Dorsolateral prefrontal cortex (tissue), 122 donors: ENCODE measurements at places on chromosomes 2 and 18.
A peak's percentile ranks its signal among the peaks of the same experiment; 100 is the strongest.

GRCh38 chr2:196288006-196288538 lies 116.7 kb upstream of the STK17B start:
- no peak for DNase-seq

GRCh38 chr2:203789618-203790017 lies 78.0 kb upstream of the CTLA4 start:
- no peak for DNase-seq

DNA sequence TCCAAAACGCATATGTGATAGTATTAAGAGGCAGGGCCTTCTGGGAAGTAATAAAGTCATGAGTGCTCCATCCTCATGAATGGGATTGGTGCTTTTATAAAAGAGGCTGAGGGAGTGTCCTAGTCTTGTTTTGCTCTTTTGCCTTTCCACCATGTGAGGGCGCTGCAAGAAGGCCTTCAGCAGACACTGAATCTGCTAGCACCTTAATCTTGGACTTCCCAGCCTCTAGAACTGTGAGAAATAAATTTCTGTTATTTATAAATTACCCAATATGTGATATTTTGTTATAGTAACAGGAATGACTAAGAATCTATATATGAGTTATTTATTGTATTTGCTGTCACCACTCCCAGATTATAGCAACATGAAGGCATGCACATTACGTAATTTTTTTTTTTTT lies 63.5 kb downstream of the PLA2R1 start:
- no peak for DNase-seq

GRCh38 chr2:137021763-137022162 lies 256.4 kb downstream of the THSD7B start:
- DNase-seq, result no peak

- no peak for DNase-seq
These were observed 464.1 kb downstream of the PLCL1 start for GRCh38 chr2:198268519-198268918.

GRCh38 chr2:149953627-149954026 lies 366.1 kb upstream of the MMADHC start:
- no peak for DNase-seq

DNA sequence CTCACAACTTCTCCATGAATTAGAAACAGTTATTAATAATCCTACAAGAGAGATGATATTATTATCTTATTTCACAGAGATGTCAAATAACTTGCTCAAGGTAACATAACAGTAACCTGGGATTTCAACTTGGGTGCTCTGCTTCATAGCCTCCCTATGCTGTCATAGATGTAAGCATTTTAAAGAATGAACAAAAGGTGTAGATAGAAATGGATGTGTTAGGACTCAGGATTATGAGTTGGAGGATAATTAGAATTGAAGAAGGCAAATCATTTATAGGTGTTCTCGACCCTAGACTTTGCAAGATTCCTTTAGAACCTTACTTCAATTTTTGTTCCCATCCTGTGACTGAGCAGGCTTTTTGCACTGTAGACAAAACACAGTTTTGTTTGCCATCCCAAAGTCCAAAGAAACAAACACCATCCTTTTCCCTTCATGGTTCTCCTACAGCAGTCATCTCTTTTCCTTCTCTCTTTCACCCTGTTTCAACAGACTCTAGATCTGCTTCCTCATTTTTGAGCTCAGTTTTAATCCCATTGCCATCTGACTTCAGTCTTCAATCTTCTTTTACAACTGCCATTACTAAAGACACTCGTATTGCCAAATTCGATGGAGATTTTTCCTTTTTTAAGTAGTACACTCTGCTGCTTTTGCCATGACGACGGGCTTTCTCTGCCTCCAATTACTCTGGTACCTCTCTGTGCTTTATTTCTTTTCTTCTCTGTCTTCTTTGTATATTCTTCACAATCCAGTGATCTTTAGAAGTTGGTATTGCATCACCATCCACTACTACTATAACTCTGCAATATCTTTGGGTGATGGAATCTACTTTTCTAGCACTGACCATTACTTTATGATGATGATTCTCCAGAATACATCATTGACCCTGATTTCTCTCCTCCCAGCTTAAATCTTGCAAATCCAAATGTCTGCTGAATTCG lies 4.5 kb downstream of the HNMT start:
- no peak for DNase-seq

DNA sequence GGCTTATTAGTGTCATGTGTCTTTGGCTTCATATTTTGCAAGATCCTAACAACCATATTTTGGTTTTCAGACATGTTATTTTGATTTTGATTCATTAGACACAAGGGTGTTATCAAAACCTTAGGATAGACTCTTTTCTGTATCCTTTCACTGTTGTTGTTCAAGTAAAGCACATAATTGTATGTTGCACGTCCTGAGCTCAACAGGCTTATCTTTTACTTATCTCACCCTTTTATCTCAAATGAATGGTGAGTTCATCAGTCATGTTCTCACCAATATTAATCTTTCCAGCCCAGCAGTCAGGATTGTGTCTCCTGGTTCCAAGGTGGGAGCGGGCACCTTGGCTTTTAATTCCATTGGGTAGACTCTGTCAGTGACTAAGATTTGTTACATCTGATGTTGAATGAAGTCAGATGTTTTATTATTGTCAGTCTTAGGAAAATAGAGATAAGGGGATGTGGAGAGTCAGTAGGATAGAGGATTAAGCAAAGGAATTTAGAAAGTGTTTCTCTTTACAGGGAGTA lies 11.9 kb downstream of the GPN1 start:
- no peak for DNase-seq

DNA sequence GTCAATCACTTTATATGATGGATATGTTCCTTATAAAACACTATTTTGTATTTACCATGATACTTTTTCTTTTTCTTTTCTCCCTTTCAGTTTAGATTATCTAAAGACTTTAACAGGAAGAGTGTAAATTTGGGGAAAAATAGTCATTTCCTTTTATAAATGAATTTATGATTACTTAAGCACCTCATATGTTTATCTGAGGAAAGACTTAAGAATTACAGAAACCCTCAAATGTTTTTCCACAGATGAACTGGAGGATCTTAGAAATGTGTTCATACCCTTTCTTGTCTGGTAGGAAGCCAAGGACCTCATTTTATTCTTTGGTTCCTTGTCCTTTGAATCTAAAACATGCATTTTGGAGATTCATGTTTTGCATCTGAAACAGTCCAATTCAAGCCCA lies 36.7 kb downstream of the MAPRE2 start:
- DNase-seq, result no peak

DNA sequence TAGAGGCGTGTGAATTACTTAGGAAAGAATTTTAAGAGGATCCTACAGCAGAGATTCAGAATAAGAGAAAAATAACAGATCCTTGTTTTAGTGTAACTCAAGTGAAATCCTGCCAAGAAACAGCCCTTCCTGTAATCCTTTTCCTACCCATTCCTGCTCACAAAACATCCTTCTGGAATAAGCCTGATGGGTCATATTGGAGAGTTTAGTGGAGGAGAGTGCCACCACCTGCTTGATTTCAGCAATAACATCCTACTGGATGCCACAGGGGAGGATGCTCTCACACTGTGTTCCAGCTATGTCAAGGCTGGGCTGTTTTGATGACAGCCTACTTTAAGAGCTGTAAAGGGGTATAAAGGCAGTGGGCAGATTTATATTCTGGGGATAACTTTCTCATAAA lies 54.8 kb upstream of the CCDC178 start:
- DNase-seq, result no peak

- DNase-seq, result no peak
These were observed 1.6 kb upstream of the EPC2 start for GRCh38 chr2:148642891-148643416.

- peak; percentile 31 for DNase-seq
These were observed 16.9 kb downstream of the CROCC2 start for GRCh38 chr2:240922982-240923537.

GRCh38 chr2:98833172-98833916 lies 102.4 kb upstream of the MGAT4A start:
- no peak for DNase-seq

- no peak for DNase-seq
These were observed 1.1 kb downstream of the SH3RF3 start for GRCh38 chr2:109129921-109130722.

- DNase-seq, result no peak
These were observed 14.7 kb upstream of the EML6 start for GRCh38 chr2:54708584-54709335.

GRCh38 chr2:67613227-67613626 lies 216.1 kb downstream of the ETAA1 start:
- no peak for DNase-seq

- DNase-seq, result no peak
These were observed 42.4 kb downstream of the KIF5C start for GRCh38 chr2:148917431-148917830.

GRCh38 chr18:22865354-22866116 lies 67.6 kb upstream of the RBBP8 start:
- no peak for DNase-seq
